ENCODE measurements at places on chromosomes 13 and 19.

DNA sequence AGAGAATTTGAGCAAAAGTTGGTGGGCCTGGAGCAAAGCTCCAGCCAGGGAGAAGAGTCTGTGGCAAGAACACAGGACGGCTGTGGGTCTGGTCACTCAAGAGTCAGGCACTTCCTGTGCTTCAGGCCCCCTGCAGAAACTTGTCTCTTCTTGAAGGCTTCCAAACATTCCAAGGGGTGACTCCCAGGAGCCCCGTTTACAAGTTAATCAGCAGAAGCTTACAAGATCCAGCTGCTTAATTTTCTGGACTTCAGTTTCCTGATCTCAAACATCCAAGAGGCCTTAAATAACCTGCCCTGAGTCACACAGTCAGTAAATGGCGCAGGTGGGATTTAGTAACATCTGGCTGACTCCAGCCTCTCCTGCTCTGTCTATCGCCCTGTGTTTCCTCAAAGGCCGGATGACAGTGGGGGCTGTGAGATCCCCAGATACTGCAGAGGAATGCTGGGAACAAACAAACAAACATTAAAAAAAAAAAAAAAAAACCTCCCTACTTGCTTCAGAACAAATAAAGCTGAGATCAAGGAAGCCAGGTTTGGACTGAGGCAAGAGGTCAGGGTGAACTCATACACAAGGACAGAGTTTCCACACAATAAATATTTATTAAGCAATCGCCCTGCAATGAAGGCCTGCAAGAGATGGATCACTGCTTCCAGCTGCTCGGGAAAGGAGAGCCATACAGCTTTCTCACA lies 175.4 kb upstream of the RFC3 start:
- no peak for DNase-seq

- no peak for DNase-seq
Observed at GRCh38 chr19:5889288-5889971, 14.2 kb downstream of the NDUFA11 start.

- no peak for DNase-seq
Observed at GRCh38 chr13:24899601-24900000, 135.6 kb downstream of the RNF17 start.

GRCh38 chr13:48000559-48001113 lies 437 bp downstream of the SUCLA2 start:
- no peak for DNase-seq

GRCh38 chr13:110518571-110518970 lies 43.0 kb downstream of the RAB20 start:
- DNase-seq = no peak

DNA sequence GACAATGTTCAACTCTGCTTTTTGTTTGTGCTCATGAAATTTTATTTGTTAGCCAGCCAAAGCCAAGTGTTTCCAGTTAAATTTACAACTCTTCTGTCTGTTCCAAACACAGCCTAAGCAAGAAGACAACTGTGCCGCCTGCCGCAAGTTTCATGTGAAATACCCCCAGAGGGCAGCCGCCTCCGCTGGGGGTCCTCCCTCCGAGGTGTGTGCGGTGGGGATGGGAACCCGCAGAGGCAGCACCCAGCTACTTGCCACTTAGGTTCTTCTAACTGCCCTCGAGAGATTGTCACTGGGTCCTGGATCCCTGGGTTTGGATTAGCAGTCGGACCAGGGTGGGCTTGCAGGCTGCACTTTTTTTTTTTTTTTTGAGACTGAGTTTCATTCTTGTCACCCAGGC lies 28.5 kb downstream of the ATP11A start:
- no peak for DNase-seq

DNA sequence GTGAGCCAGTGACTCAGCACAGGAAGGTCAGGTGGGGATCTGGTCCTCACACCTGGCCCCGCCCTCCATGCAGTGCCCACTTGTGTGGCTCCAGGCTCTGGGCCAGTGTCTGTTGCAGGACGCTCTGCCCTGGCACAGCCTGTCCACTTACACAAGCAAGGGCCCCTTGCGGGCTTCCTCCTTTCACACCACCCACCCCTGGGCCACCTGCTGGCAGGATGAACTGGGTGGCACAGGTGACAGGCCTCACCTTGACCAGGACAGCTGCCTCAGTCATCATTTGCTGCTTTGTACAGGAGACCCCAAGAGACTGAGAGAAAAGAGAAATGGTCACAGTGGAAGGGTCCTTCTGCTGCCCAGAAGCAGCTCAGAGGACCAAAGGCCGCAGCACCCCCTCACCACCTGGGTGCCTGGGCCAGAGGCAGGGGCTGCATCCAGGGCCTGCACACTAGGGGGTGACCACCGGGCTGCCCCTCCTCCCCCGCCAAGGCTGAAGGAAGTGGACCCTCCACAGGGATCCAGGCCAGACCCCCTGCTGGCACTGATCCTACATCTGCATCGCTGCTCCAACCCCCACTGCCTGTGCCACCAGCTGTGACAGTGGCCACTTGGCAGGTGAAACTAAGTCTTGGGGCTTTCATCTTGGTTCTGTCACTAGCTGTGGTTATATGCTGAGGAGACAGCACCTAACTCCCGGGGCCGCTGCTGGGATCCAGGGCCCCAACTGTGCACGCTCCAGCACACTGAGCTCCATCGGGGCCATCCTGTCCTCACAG lies 110.3 kb downstream of the TUBA3C start:
- no peak for DNase-seq

DNA sequence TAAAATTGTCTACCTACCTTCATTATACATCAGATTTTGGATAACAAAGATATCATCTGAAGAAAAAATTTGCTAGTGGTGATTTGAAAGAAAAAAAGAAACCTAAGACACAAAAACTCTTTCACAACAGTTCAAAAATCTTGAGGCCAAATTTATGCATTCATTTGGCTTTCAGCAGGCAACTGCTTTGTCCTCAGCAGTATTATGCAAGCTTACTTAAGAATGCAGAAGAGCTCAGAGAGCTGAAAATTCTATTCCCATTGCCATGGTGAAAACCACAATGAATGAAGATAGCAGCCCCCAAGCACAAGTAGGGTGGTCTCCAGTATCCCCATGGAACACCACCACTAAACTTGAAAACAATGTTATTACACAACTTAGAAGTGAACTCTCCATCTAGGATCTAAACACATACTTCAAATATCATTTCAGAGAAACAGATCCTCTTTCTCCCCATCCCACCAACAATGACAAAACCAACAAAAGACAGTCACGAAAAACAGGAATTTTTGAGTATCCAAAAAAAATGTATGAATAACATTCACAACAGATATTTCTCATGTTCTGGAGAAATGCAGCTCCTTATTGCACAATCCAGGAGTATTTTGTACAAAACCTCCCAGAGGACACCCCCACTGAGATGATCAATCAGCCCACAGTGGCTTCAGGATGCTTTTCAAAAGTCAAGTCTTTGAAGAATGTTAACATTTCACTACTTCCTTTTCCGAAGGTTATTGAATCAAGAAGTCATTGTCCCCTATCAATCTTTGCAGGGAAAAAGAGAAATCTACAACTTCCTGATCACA lies 192.7 kb downstream of the LHFPL6 start:
- no peak for DNase-seq

GRCh38 chr19:46499692-46500091 lies 4.0 kb upstream of the PNMA8B start:
- DNase-seq = no peak

DNA sequence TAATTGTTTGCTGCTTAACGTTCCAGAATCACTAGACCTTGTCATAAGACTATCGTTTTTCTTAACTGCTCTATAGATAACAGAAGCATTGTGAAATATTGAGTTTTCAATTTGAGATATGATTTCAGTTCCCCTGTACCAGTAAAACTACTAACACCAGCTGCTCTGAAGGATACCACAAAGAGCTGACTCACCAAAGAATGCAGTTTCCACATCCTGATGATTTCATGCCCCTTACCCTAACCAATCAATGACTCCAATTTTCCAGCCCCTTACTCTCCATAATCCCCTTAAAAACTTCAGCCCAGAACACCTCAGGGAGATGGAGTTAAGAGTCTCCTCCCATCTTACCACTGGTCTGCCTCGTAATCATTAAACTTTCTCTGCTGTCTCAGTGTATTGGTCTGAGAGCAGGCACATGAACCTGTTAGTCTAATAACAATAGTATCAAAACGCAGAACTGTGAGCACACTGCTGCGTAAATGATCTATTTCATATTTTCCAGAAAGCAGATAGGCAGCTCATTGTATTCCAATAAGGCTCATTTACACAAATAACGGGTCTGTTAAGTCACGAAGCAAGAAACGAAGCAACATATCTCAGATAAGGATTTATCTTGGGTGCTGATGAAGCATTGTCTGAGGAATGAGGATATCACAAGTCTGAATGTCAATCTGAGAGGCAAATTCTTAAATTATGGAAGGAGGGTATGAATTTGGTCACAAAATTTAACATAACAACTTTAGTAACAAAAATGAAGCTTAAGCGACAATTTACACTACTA lies 14.1 kb upstream of the CCNA1 start:
- DNase-seq = no peak

DNA sequence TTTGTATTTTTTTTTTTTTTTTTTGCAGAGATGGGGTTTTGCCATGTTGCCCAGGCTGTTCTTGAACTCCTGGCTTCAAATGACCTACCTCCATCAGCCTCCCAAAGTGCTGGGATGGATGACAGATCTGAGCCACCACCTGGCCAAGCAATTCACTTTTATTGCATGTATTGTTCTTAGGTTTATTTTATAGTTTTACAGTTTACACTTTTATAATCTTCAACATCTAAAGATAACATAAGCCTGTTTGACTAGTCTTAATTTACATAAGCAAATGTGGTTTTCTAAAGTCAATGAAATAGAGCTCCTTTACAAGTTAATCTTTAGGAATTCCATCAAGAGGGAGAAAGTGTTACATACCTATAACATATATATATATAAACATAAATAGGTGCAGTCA lies 9.5 kb upstream of the MPV17L2 start:
- no peak for DNase-seq

- no peak for DNase-seq
Observed at GRCh38 chr19:2731181-2731995, 8.4 kb downstream of the SLC39A3 start.

DNA sequence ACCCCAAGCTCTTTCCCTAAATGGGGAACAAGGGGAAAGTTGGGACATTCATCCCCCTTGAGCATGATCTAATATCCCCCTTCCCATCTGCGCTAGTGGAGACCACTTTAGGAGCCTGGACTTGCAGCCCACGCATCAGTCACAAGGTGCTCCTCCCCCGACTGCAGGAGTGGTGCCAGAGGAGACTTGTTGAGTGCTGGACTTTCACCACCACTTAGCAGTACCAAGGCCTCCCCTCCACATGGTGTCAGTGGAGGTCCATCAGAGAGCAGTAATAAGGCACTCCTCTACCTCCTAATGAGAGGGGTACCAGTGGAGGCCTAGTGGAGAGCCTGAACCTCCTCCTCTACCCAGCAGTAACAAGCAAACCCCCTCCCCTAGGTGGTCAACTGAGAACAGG lies 22.5 kb downstream of the CAB39L start:
- peak; percentile 10 for DNase-seq

GRCh38 chr13:21348488-21349120 lies 110.5 kb downstream of the ZDHHC20 start:
- DNase-seq = no peak

GRCh38 chr19:16325161-16325527 lies 518 bp downstream of the KLF2 start:
- DNase-seq = no peak

GRCh38 chr13:90757127-90757680 lies 590.3 kb upstream of the MIR17HG start:
- no peak for DNase-seq

DNA sequence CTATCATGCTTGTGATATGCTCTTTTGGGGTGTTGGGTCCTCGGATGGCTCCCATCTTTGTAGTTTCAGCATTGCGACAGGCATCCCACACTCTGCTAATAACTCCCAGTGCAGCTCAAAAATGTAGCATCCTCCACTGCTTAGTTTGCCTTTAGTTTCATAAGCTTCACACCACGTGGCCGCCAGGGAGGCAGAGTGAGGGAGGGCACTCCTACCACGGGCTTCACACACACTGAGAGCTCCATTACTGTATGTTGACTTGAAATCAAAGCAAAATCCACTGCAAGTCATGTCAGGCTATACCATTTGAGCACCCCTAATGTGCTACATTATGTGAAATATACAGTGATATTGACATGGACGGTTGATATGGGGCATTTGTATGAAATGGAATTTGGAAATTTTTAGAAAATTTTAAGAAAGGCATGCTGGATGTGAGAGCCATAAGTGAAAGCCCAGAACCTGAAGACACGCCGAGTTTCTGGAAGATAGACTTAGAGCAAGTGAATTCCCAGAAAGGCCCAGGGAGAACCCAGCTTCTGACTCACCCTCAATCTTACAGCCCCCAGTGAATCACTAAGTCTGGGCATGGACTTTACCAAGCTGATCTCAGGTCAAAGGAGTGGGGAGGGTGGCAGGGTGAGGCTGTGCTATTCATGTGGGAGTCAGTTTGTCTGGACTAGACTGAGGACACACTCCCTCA lies 94.1 kb downstream of the HSPH1 start:
- DNase-seq = no peak

- no peak for DNase-seq
Observed at GRCh38 chr13:113179374-113180230, 21.2 kb downstream of the PROZ start.

GRCh38 chr19:42042455-42043170 lies 27.4 kb downstream of the GRIK5 start:
- no peak for DNase-seq

GRCh38 chr19:16340092-16340491 lies 15.5 kb downstream of the KLF2 start:
- DNase-seq = no peak

GRCh38 chr13:58376775-58377174 lies 745.2 kb downstream of the PCDH17 start:
- DNase-seq = no peak

- peak; percentile 40 for DNase-seq
Observed at GRCh38 chr19:17103177-17103576, 27.6 kb downstream of the MYO9B start.

- no peak for DNase-seq
Observed at GRCh38 chr13:98181111-98181815, 4.2 kb upstream of the RNF113B start.

DNA sequence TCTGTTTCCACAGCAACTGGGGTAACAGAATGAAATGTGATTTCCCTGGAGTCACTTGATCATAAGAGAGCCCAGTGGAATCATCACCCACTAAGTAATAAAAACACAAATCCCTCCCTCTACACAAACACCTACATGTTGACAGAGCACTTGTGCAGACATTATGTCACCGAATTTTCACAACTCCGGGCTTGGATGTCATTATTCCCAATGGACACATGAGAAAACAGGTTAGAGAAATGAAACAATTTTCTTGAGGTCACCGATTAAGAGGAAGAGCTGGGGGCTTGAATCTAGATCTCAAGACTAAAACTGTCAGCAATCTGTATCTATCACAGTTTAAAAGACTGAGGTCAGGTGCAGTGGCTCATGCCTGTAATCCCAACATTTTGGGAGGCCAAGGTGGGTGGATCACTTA lies 3.1 kb downstream of the XRCC1 start:
- no peak for DNase-seq
